Kidney (tissue), 22 donors: ENCODE measurements at places on chromosomes 5 and 9.

GRCh38 chr5:177601577-177602457 lies 1.9 kb downstream of the B4GALT7 start:
- DNase-seq, result no peak

GRCh38 chr9:95032580-95033341 lies 284.7 kb downstream of the FANCC start:
- no peak for DNase-seq

- DNase-seq, result no peak
Measured at GRCh38 chr5:159409801-159410200, 79.5 kb upstream of the IL12B start.

DNA sequence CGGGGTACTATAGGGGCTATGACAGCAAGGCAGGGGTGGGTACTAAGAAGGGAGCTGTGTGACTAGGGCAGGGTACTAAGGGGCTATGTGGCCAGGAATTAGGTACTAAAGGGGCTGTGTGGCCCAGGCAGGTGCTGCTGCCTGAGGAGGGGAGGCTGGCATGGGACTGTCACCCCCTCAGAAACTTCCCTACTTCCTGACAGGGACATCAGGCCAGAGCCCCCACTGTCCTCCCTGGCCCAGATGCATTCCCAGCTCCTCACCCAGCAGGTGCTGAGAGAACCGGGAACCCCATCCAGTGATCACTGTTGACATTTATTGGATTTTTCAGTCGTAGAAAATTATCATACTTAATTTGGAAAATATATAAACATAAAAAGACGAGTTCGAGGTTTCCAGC lies 26.6 kb downstream of the IRX2 start:
- no peak for DNase-seq

- DNase-seq, result peak; percentile 86
Measured at GRCh38 chr5:172640822-172641358, at the start of gene NEURL1B. NEURL1B (plus strand) TSS chr5:172641263; CDS start chr5:172641407, 144 bp downstream.

- no peak for DNase-seq
Measured at GRCh38 chr5:68533051-68533450, 317.5 kb downstream of the PIK3R1 start.

GRCh38 chr5:110590187-110590586 lies 136.3 kb downstream of the TMEM232 start:
- peak; percentile 9 for DNase-seq

GRCh38 chr9:78354324-78354973 lies 57.5 kb downstream of the PSAT1 start:
- DNase-seq, result no peak

DNA sequence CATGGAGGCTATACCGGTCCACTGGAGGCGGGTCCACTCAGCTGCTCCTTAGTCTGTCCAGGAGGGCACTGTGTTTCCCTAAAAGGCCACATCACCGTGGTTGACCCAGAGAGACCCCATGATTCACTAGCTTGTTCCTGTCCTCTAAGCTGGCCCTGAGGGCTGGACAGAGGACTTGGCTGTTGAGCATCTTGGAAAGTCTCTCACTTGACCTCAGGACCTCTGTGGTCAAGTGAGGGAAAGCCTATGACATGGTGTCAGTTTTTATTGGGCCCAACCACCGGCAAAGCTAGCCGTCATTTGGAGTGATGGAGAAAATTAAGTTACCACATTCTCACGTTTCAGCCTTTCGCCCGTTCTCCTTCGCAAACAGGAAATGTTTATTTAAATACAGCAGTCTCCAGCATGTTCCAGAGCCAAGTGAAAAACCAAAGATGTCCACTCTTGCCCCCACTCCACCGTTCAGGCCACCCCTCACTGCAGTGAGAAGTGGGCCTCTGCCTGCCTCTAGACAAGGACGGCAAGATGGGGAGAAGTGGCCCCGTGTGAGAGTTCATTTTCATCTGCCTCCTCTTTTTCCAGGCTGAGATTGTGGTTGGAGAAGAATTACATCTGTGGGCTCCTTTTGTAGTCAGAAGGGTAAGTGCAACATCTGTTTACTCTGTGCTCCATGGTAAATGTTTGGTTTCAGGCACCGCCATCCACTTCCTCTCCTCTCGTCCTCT lies 4.4 kb downstream of the SLIT3 start:
- DNase-seq, result no peak

DNA sequence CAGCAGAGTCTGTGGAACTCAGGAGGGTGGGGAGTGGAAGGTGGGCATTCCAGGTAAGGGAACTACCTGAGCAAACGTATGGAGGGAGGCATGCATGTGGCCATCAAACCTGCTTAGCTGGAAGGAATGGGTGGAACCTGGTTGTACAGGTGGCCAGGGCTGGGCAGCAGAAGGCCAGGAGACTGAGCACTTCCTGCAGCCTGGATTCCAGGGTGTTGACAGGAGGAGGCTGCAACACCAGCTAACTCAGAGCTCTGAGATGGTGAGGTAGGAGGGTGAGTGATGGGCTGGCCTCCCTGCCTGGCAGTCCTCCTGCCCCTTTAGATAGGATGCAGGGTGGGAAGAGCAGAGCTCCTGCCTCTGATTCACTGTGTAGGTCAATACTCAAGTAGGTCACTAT lies 92.5 kb upstream of the CPEB4 start:
- DNase-seq, result no peak

DNA sequence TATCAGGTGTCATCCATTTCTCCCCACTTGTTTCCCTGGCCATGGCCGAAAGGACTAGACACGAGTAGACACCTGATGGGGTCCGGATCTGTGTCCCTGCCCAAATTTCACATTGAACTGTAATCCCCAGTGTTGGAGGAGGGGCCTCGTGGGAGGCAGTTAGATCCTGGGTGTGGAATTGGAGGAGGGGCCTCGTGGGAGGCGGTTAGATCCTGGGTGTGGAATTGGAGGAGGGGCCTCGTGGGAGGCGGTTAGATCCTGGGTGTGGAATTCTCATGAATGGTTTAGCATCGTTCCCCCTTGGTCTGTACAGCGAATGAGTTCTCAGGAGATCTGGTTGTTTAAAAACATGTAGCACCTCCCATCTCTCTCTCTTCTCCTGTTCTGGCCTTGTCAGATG lies 165.8 kb downstream of the NR3C1 start:
- no peak for DNase-seq

GRCh38 chr9:35910613-35911359 lies 1.5 kb downstream of the SPAAR start:
- DNase-seq, result peak; percentile 12

- DNase-seq, result no peak
Measured at GRCh38 chr9:136861874-136862457, 4.1 kb downstream of the EDF1 start.

- DNase-seq, result no peak
Measured at GRCh38 chr9:137985637-137986071, 108.1 kb downstream of the CACNA1B start.

- no peak for DNase-seq
Measured at GRCh38 chr9:80932181-80932580, 757.2 kb downstream of the TLE1 start.
